ENCODE measurements at places on chromosomes 13 and 19.

DNA sequence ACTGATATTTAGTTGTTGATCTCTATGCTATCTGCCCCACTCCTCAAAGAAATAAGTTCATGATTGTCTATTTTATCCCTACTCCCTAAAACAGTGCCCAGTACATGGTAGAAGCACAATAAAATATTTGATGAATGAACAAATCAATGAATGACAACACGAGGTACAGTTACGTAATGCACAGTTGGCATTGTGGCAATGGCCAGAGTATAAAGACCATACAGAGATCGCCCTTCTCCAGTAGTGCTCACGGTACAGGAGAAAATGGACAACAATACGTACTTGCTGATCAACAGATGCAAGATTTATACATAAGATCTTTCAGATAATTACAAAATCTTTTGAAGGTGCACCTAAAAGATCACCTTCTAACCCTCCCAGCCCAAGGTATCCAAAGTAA, 225.4 kb downstream of the KLF12 start:
- no peak for DNase-seq

GRCh38 chr19:36099166-36099785, 11.7 kb upstream of the OVOL3 start:
- DNase-seq = no peak

- DNase-seq = no peak
These were observed 6.5 kb downstream of the FLT3 start for GRCh38 chr13:28093881-28094280.

GRCh38 chr19:10981252-10981895, 20.5 kb downstream of the SMARCA4 start:
- DNase-seq = no peak

DNA sequence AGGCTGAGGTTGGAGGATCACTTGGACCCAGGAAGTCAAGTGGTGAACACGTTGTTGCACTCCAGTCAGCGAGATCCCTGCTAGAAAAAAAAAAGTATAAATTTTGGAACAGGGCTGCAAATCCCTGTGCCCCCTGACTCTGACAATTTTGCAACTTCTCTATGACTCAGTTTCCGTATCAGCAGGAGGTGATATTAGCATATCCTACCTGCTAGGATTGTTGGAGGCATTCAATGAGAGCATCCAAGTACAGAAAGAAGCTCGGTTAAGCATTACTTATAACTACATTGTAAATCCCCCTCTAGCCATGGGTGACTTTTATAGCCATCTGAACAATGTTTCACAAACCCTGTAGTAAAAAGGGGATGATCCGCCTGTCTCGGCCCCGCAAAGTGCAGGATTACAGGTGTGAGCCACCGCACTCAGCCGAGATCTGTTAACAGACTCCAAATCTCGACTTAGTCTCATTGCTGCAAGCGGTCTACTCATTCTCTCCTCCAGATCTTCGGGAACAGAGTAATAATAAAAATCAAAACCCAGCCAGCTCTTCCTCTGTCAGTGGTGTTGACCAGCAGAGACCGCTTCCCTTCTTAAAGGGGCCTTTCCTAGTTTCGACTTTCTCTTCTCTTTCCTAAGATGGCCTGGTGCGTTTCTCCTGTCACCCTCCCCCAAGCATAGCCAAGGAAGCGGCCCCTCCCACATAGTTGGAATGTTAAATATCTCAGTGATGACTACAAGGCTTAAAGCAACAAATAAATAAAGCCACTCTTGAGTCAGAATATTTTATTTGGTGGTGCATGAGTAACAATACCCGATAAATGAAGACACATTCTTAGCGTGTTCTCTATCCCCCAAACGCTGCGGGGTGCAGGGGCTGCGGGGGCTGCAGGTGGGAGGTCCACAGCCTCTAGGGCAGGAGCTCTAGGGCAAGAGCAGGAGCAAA, 10.3 kb upstream of the BICRA start:
- DNase-seq = peak; percentile 7

- no peak for DNase-seq
These were observed 10.9 kb upstream of the RCBTB1 start for GRCh38 chr13:49596221-49596620.

- no peak for DNase-seq
These were observed 2526.7 kb upstream of the PCDH20 start for GRCh38 chr13:63942372-63942771.

DNA sequence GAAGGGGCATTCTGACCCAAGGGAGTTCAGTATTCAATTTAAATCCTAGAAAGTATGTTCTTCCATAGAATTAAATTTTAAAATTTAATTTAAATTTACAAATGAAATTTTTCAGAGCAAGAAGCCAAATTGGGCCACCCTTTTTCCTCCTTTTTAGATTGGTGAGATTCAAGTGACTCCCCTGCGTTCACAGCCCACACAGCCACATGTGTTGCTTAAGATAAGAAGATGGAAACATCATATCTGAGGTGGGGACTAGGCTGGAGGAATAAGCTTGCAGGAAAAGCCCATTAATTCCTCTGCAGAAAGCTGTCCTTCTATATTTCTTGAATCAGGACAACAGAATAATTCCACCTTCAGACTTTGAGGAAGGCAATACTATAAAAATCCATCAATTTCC, 392.7 kb upstream of the ZNF507 start:
- no peak for DNase-seq

DNA sequence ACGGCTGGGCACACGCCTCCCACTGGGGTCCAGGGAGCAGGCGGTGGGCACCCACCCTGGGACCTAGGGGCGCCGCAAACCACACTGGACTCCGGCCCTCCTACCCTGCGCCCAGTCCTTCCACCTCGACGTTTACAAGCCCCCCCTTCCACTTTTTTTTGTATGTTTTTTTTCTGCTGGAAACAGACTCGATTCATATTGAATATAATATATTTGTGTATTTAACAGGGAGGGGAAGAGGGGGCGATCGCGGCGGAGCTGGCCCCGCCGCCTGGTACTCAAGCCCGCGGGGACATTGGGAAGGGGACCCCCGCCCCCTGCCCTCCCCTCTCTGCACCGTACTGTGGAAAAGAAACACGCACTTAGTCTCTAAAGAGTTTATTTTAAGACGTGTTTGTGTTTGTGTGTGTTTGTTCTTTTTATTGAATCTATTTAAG, 1.6 kb downstream of the JUNB start:
- no peak for DNase-seq

DNA sequence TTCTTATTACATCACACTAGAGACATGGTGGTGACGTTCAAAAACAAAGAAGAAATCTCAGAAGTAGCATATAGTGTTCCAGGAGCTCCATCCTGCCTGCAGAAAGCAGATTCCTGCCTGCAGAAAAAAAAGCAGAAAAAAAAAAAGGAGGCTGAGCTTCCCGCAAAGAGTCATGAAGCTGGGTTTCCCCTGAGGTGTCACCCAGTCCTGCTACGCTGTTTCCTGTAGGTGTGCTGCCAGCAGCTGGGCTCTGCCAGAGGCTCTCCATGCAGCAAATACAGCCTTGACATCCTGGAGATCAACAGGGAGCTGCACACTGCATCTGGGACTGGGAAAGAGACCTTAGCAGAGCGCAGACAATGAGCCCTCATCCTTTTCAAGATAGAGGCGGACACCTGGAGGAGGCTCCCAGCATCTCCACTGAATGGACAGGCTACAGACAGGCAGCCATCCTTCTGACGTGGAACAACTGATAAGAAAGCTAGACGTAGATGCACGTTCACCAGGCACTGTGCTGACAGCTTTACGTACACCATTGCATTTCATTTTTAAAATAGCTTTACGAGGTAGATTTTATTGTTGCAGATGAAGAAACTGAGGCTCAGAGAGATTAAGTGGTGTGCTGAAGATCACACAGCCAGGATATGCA, 350.9 kb downstream of the FOXO1 start:
- DNase-seq = no peak

DNA sequence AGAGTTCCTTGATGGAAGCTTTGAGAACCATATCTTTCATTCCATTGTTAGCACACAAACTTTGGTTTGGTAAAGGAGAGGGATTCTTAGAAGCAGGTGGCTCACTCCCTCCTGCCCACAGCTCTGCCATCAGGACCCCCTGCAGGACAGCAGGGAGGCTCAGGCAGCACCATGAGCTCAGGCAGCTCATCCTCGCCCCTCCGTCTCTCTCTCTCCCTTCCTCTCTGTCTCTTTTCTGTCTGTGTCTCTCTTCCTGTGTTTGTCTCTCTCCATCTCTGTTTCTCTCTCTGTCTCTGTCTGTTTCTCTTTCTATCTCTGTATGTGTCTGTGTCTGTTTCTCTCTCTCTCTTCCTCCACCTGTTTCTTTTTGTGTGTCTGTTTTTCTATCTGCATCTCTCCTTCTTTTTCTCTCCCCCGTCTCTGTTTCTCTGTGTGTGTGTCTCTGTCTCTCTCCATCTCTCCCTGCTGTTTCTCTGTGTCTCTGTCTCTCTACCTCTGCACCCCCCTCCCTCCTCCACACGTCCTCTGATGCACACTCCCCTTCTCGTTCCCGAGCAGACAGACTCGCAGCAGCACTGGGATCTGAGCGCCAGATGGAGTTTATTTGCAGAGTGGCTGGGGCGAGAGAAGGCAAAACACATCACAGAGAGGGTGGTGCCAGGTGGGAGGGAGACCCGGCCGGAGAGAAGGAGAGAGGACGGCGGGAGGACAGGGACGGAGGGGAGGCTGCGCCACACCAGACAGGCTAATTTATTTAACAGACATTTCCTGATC, 8.7 kb downstream of the SBK2 start:
- DNase-seq = peak; percentile 90

DNA sequence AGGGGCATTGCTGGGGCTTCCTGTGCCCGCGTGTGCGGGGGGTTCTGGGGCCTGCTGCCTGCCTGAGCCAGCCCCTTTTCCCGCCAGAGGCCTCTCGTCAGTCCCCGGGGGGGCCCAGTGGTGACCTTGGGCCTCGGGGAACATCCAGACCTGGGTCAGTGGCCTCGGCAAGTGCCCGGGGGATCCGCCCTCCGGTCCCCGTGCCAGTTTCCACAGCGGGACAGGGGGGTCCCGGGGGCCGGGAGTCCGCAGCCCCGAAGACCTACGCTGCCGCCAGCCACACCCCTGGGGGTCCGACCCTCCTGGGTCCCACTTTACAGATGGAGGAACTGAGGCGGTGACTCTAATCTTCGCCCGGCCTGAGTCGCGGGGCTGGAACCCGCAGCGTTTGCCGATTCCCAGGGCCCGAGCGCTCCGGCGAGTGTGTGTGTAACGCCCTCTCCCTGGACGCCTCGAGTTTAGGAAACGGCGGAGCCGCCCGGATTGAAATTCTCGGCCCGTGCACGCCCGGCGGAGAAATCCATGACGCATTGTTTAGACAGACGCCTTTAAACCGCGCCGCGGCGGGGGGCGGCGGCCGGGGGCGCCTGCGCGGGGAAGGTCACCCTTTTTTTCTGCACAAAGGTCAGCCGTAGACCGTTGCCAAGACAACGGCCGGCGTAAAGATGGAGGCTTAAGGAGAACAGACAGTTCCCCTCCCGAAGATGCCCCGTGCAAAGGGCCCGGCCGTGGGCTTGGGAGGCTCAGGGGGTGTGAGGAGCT, 39.3 kb downstream of the EFNA2 start:
- peak; percentile 84 for DNase-seq

GRCh38 chr19:16325641-16326400, 1.2 kb downstream of the KLF2 start:
- no peak for DNase-seq

DNA sequence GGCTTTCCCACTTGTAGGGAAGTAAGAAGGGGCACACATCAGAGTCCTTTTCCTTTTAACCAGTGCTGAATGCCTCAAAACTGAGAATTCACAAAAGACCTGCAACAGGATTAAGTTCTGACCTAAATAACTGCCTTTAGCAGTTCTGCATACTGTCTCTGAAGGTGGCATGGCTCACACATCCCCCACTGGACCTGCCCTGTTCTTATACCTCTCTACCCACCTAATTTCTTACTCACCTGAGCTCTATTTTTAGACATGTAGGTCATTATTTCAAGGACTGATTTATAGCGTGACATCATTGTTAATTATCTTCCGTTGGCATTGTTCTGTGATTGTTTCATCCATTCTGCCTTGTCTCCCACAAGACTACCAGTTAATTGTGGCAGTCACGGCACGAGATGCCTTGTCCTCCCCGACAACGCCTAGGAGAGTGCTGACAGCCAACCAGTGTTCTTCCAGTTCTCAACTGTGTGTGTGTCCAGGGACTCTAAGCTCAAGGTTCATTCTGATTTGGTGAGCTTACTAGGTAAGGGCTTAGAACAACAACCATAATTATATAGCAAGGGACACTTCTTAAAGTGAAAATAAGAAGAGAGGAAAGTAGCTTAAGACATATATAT, 27.1 kb upstream of the UBL3 start:
- DNase-seq = no peak

- DNase-seq = no peak
These were observed 34.6 kb downstream of the PAN3 start for GRCh38 chr13:28172947-28173346.

- no peak for DNase-seq
These were observed 352.4 kb downstream of the KLF5 start for GRCh38 chr13:73411067-73411809.

DNA sequence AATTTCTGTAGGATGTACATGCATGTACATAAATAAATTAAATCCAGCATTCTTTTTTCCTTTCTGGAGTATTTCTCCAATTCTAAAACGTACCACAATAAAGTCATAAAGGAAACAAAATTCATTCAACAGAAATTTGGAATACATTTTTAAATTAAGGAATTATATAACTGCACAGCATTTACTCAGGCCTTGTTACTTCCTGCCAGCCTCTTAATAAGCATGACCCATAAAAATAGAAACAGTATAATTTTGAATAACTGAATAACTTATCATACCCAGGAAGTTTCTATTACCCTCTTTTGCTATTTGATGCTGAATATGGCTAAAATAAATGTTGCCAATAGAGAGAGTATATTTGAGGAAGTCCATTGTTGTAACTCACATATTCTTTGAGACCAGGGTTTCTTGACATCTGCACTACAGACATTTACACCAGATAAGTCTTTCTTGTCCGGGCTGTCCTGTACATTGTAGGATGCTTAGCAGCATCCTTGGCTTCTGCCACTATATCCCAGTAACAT, 178.2 kb downstream of the KLF12 start:
- no peak for DNase-seq

GRCh38 chr19:14361824-14362223, 19.4 kb upstream of the ADGRE5 start:
- no peak for DNase-seq

DNA sequence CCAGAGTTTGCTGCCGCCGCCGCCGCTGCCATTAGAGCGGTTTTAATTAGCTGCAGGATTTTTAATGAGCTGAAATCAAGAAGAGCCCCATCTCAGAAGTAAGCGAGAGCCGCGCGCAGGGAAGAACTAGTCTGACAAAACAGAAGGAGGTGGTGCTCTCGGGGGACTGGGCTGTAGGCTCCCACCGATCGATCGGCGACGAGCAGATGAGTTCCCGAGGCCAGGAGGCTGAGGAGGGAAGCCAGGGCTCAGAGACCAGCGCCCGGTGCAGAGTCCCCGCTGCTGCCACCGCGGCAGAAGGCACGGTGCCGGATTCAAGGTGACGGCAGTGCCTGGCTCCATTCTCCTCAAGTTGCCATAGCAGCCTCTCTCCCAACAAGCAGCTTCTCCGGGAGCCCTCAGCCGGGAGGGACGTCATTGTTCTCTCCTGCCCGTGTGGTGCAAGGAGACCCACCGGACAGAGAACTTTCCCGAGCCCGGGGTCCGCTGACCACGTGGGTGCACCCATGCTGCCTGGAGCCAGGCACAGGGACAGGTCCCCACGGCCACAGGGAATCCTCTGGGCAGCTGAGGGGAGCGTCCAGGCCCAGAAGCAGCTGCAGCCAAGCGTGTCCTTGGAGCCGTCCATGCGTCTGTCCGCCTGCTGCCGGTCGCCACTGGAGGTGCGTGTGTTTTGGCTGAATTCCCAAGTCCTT, 62.9 kb downstream of the CHST8 start:
- DNase-seq = peak; percentile 63

- DNase-seq = no peak
These were observed 571 bp downstream of the SAFB2 start for GRCh38 chr19:5621945-5622464.

All from NCI-H2227 treated with DMSO at 0.1 percent for 48 hours (cell line).